ENCODE measurements at places on chromosomes 2 and 18.

DNA sequence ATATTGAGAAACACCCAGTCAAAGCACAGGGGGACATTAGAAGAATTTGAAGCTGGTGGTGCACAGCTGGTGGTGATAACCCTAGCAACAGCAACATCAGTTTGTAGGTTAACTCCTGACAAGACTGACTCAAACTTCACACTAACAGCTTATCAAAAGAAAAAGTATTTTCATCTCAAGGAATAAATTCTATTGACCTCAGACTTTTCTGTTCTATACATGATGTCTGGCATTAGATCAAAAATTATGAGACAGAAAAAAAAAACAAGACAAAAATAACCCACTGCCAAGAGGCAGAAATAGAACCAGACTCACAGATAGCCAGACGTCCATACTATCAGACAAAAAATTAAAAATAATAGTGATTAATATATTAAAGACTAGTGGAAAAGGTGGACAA, 126.1 kb downstream of the COL6A3 start:
- DNase-seq = no peak

DNA sequence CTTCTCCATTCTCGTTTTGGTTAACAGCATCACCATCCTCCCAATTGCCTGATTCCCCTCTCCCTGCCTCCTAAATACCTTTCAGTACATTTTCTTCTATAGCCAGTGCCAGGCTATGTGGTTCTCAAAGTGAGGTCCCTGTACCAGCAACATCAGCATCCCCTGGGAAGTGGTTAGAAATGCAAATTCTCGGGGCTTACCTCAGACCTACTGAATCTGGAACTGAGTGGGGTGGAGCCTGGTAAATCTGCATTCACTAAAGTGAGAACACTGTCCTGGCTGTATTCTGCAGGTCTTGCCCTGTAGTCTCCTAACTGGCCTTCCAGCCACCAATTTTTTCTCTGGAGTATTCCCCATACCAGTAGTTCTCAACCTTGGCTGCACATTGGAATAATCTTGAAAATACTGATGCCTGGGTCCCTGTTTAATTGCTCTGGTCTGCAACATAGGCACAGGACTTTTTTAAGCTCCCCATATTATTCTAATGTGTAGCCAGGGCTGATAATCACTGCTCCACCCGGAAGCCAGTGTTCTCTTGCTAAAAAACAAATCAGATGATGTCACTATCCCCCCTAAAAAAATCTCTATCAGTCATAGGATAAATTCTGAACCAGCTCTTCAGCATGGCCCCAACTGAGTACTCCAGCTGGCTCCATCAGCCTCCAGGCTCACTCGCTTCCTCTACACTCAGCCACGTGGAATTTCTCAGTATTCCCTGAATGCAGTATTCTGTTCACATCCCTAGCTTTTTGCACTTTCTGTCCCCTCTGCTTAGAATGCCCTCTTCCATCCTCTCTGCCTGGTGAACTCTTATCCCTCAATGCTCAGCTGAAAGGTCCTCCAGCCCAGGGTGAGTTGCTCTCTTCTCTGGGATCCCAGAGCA, 98.4 kb downstream of the CDK15 start:
- DNase-seq = no peak

DNA sequence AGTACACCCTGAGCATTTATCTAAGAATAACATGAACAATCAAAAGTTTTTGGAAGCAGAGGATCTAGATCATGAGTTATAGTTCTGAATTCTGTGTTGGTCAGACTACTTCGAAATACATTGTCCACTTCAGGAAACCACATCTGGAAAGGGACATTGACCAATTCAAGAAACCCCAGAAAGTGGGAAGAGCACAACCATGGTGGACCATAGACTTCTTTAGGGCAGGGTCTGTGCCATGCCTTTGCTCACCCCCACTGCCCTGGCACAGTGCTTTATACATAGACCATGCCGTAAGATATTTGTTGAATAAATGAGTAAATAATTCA, 44.3 kb upstream of the CYP1B1 start:
- no peak for DNase-seq

- no peak for DNase-seq
These were observed 125.9 kb upstream of the CYRIA start for GRCh38 chr2:16791496-16791895.

DNA sequence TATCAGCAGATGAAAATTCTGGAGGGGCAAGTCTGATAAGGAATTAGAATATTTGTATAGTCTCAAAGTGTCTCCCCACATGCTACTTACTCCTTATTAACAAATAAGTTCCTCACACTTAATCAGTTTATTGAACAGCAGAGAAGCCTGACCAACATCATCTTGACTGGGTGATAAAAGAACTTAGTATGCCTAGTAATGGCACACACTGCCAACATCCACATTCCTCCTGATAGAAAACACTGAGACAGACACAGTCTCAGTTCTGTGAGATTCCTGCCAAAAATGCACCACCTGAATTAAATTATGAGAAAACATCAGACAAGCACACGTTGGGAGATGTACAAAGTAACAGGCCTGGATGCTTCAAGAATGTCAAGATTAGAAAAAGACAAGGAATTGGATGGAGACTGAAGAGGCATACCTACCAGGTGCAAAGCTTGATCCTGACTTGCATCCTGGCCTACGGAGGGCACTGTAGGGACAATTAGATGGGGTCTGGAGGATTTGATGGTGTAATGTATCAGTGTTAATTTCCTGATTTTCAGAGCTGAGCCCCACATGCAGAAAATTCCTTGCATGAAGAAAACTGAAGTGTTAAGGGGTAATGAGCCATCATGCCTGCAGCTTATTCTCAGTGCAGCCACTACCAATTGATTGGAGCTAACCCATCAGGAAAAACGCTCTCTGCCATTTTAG, 200.4 kb upstream of the SH3BP4 start:
- no peak for DNase-seq

DNA sequence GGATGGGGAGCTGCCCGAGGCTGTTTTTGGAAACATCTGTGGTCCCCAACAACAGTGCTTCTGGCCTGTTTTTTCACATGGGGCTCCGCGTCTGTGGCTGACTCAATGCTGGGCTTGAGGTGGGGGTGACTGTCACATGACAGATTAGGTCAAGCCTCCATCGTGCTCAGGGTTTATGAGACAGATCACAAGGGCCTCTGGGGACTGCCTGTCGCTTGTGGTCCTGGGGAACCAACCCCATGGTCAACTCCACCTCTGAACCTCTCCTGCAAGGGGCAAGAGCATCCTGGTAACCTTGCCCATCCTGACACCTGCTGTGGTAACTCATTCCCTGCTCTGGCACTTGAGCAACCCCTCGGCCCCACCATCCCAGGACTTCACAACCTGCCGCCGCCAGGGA, 47.6 kb upstream of the SH3RF3 start:
- no peak for DNase-seq

DNA sequence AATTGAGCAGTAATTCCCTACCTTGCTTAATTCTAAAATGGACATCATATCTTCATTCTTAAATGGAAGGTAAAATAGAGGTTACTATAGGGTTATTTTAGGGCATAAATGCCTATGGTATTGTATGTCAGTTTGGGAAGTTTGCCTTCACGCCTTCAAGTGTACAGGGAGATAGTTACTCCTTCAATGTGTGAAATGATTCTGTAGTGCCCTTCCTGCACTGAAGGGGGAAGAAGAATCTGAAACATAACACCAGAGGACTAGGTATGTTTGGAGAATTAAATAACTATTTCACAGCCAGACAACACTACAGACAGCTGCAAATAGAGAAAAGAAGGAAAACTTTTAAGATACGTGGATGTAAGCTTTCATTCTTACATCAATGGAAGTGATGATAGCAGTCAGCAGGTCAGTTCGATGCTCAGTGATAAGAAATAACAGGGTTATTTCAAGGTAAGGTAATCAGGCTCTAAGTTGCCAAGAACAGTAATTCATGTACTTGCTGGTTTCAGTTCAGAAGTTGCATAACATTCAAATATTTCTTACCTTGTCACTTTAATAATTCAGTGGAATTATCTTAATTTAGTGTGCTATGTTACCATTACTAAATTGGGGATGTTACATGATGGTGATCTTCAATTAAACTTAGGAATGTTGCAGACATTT, 4.0 kb downstream of the PKP4 start:
- no peak for DNase-seq

DNA sequence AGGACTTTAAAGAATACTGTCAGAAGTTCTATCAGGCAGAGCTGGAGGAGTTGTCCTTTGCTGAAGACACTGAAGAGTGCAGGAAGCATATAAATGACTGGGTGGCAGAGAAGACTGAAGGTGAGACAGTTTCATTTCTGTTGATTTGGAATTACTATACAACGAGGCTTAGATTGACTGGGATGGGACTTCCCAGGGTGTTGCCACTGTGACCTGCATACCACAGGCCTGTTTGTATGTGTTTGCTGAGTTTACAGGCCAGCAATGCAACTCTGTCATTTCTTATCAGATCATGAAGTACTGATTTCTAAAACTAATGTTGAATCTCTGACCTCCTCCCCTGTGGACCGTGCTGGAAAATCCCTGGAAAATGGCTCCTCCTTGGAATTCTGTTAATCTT, 11.8 kb downstream of the SERPINB8 start:
- DNase-seq = no peak

Measured in RWPE1 (cell line).